ENCODE measurements at places on chromosomes 11 and 22. TPM values are rescaled to one million over a fixed set of nuclear protein-coding genes. Genes with fewer than 3 reads are reported as not detected.

- H3K36me3 ChIP-seq, result no peaks in the 10 kb centered on the region
- peaks cover 7% of the 10 kb centered on the region for H3K4me1 ChIP-seq
- H3K27ac ChIP-seq, result no peak overlapping the region
- peaks cover 30% of the 10 kb centered on the region for H3K27me3 ChIP-seq
Observed at GRCh38 chr11:71154261-71154805, 98.0 kb downstream of the SHANK2 start.

The SYT7 gene
- polyA plus RNA-seq, result 0.06 TPM

DNA sequence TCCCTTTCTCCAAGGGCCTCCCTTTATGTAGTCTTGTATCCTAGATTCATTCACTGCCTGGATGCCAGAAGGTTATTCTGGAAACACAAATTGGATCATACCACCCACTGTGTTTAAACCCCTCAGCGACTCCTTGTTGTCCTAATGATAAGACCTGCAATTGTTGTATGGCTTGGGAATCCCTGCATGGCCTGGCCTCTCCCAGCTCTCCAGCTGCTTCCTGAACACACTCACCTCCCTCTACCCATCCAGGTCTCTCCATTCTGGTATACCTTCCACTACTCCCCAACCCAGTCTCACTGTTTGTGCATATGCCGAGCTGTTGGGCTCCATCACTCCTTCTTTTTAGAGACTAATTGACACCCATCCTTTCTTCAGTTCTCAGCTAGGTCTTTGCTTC lies 124.3 kb upstream of the ALX4 start:
- DNase-seq, result no peak
- H3K27ac ChIP-seq, result no peak overlapping the region
- no peaks in the 10 kb centered on the region for H3K36me3 ChIP-seq
- H3K27me3 ChIP-seq, result peaks cover 60% of the 10 kb centered on the region

DNA sequence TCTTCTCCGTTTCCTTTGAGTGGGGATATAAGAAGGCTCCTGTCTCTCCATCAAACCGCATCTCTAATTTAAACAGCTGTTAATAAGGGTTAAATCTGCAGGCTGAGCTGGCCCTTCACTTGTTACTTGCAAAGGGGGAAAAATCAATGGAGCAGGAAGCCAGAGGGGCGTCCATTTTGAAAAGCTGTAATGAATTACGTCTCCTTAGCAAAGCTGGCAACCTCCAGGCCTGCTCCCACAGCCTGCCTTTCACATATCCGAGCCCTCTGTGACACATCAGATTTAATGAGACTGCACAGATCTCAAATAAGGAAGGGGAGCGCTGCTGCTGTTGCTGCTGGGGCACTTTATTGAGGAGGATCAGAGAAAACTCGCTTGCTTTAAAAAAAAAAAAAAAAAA lies 320.8 kb downstream of the BLID start:
- H3K4me1 ChIP-seq, result no peaks in the 10 kb centered on the region
- H3K36me3 ChIP-seq, result no peaks in the 10 kb centered on the region
- DNase-seq, result no peak

- H3K27me3 ChIP-seq, result no peaks in the 10 kb centered on the region
- peak overlapping the region; percentile 17 for H3K27ac ChIP-seq
- no peak for DNase-seq
- peaks cover 4% of the 10 kb centered on the region for H3K4me1 ChIP-seq
- H3K36me3 ChIP-seq, result peaks cover 1% of the 10 kb centered on the region
Observed at GRCh38 chr11:46604796-46605195, 11.0 kb upstream of the AMBRA1 start.

DNA sequence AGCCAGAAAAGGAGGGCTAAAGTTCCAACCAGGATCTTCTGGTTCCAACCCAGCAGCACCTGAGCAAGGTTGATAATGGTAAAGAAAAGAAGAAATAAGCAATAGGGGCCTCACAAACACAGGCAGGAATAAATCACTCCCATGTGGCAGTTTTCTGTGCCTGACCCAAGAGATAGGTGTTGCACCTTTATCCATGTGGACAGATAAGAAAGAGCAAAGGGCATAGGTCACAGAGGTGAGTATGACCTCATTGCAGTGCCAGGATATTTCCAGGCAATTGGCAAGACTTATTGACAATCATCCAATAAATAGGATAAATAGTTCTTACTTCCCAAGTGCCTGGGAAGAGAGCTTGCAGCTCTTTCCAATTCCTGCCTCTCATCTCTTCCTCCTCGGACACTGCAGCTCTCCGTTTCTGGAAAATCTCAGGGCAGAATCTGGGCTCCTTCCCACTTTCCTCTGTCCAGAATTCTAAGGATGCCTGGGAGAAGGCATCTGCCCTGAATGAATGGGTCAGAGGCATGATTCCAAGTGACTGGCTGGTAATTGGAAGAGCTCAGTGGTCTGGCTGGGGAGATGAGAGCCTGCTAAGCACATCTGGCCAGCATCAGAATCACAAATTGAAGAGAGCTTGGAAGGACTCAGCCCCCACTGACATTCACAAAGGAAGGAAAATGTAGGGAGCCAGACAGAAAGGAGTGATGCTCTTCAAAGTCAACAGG lies 14.5 kb upstream of the LRRC55 start:
- H3K27me3 ChIP-seq, result peaks cover 11% of the 10 kb centered on the region
- H3K36me3 ChIP-seq, result no peaks in the 10 kb centered on the region
- H3K27ac ChIP-seq, result no peak overlapping the region
- no peak overlapping the region for H3K4me3 ChIP-seq
- no peak for DNase-seq

The ABCG4 gene
- polyA plus RNA-seq, result not detected

The KCNJ11 gene
- not detected for polyA plus RNA-seq

Measured in naive thymus-derived CD8-positive, alpha-beta T cell (primary cell).